ENCODE measurements at places on chromosomes 13 and 19.

DNA sequence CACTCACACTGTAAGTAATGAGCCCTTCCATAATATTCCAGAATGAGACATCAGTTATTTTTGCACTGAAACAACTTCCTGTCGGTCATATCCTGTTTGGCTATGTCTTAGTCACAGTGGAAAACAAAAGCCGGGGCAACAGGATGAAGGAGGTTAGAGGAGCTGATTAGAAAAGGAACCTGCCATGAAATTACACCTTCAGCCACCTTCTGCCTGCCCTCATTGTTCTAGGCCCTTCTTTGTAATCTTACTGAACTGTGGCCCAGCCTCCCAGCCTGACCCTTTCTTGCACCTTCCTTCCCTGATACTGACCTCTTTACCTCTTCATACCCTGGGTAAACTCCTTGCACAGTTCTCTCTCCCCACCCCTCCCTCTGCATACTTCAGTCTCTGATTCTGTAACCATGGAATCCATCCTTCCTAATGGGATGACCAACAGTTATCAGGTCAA is 67.3 kb downstream of the DOCK9 start:
- DNase-seq = no peak

- no peak for DNase-seq
Measured at GRCh38 chr13:105112561-105112960, 1422.9 kb downstream of the EFNB2 start.

DNA sequence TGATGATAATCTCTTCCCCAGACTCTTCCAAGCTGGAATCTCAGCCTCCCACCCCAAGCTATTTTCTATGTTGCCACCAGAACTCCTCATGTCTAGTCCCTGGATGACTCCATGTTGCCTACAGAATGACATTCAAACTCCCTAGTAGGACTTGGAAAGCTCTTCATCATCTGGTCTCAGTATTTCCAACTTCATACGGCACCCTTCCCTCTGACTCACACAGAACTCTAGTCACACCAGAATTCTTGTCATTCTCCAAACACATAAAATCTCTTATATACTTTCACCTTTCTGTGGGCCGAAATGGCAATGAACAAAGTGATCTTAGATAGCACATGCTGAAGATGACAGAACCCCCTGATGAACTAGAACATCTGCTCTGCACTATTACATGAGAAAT is 86.2 kb downstream of the CAB39L start:
- no peak for DNase-seq

- no peak for DNase-seq
Measured at GRCh38 chr19:42928896-42929295, 8.1 kb downstream of the PSG7 start.

DNA sequence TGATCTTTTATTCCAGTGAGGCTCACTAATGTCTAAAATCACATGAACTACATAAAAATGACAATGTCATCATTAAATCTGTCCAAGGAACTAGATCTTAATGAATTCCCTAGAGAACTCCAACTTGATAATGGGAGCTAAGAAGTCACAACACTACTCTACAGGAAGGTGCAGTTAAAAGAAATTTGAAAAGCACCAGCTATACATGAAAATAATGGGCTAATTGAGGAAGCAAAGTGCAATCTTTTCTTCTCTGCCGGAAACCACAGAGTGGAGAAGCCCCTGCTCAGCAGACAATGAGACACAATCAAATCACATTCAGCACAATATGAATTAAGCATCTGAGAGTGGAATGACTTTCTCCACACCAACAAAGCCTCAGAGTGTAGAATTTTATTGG is 261.7 kb downstream of the LHFPL6 start:
- no peak for DNase-seq

GRCh38 chr13:77300176-77301037 is 26.5 kb downstream of the MYCBP2 start:
- DNase-seq = no peak

DNA sequence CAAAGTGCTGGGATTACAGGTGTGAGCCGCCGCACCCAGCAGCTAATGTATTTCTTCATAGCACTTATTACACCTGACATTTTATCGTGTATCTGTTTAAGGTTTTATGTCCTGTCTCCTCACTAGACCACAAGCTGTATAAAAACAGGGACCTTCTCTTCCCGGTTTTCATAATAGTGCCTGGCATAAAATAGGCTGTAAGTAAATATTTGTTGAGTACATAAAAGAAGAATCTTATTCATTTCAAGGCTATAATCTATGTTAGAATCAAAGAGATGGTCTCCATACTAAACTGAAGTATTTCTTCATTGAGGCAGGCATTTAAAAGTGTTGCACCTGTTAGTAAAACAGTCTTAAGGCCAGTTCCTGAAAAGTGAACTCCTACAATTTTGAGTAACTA is 194.0 kb downstream of the SHISA2 start:
- no peak for DNase-seq

DNA sequence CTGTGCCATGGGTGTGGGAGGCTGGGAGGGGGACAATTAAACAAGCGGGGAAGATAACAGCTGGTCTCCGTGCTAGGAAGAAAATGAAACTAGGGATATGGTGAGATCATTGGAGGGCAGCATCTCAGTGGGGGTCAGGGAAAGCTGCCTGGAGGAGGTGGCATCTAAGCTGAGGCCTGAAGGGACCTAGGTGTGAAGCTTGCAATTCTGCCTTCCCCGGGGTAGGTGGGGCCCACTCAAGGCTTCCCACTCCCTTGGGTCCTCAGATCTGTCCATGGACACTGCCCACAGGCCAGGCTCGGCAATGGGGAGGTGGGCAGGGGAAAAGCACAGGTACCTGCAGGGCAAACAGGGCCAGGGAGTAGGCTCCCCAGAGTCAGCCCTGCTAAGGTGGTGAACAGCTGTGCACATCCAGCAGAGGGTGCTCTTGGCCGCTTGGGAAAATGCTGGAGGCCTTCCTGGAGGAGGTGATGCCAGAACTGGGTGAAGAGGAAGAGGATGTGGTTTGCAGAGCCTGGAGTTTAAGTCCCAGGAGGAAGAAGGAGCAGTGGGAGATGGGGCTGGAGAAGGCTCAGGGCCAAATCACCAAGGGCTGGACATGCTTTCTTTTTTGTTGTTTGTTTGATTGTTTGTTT is 25.7 kb upstream of the CCNE1 start:
- DNase-seq = no peak

- no peak for DNase-seq
Measured at GRCh38 chr19:6042776-6043726, 65.1 kb upstream of the RANBP3 start.

DNA sequence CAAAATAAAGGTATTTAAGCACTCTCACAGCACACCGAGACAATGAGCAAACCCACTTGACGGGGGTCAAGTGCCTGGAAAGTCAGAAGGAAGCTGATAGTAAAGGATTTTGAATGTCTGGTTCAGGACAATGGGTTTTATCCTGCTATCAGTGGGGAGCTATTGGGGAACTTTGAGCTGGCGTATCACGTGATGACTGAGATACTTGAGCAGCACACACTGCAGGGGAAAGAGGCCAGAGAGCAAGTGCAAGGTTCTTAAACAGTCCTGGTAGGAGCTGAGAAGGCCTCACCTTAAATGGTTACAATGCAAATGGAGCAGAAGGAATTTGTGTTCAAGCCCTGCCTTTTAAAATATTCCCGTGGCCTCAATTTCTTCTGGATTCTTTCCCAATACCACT is 225.3 kb downstream of the LACC1 start:
- no peak for DNase-seq

DNA sequence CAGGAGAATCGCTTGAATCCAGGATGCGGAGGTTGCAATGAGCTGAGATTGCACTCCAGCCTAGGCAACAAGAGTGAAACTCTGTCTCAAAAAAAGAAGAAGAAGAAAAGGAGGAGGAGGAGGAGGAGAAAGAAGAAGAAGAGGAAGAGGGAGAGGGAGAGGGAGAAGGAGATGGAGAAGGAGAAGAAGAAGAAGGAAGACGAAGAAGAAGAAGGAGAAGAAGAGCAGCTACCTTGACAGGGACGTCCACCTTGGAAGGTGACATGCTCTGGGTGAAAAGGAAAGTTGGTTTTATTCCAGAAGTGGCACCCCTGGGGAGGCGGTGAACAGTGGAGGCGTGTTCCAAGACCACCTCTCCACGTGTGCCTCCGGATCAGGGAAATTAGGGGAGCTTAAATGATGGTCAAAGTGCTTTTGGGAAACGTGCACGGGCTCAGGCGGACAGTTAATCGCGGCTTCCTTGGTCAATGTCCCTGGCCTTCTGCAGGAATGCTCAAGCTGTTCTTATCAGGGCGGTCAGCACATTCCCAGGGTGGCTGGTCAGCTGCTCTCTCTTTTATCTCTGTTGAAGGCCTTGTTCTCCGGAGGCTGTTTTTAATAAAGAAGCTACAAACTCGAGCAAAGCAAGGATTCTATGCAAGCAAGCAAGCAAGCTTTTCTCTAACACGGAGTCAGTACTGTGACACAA is 78.9 kb upstream of the PEG3 start:
- no peak for DNase-seq

DNA sequence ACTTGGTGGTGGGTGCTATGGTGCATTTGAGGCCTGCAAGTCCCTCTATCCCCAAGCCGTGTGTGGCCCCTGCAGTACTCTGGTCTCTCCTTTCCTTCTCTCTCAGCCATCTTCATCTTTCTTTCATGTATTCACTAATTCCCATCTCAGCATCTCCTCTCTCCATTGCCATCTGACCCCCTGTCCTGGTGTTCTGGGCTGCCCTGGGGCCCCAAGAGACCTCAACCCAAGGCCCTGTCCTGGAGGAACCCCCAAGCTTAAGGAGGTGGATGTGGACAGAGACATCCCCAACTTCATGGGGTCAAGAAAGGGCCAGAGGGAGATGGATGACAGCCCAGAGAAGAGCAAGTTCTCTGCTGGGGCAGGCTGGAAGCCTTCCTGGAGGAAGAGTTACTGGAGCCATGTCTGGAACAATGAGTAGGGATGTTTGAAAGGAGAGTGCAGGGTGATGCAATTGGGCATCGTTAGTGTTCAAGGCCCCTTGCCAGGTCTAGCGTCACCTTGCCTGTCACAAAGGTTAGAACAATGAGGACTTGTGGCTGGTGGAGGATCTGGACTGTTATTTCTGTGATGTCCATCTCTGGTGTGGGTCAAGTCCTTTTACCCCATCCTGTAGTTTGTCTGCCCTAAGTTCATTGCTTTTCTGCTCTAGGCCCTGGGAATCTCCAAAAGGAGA is 3.5 kb downstream of the CYP4F3 start:
- DNase-seq = no peak

- no peak for DNase-seq
Measured at GRCh38 chr13:32316501-32316900, 1.2 kb downstream of the BRCA2 start.

DNA sequence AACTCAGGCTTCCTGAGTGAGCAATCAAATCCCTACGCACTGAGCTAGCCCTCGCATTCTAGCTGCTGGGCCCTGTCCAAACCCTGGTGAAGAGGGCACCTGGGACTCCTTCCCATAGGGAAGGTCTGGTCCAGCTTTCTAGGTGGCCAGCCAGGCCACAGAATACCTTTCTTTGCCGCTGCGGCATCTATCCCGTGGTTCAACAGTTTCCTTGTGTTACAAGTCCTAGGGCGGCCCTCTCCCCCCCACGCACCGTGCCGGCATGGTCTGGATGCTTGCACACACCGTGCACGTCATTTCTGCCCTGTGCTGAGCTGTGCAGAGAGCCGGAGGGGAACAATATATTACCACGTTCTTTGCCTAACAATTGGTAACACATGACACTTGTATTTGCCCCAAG is 164.6 kb upstream of the TSHZ3 start:
- no peak for DNase-seq

GRCh38 chr19:56900573-56901097 is 60.1 kb upstream of the PEG3 start:
- DNase-seq = no peak

DNA sequence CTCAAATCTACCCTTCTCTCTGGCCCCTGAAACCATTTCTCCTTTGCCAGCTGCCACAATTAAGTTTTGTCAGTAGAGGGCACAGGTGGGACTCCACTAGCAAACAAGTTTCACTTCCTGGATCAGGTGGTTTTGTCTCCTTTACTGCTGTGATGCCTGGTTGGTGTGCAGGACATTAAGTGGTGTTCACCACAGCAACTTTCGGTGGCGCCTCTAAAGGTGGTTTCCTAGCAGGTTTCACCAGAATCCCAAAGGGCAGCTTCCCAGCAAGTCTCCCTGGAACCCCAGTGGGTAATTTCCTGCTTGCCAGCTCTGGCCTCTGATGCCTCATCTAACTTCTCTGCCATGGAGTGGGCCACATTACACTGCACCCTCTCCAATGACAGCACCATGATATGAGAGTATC is 16.6 kb downstream of the MED4 start:
- no peak for DNase-seq

- DNase-seq = no peak
Measured at GRCh38 chr13:78601874-78602560, 1.3 kb downstream of the POU4F1 start.

DNA sequence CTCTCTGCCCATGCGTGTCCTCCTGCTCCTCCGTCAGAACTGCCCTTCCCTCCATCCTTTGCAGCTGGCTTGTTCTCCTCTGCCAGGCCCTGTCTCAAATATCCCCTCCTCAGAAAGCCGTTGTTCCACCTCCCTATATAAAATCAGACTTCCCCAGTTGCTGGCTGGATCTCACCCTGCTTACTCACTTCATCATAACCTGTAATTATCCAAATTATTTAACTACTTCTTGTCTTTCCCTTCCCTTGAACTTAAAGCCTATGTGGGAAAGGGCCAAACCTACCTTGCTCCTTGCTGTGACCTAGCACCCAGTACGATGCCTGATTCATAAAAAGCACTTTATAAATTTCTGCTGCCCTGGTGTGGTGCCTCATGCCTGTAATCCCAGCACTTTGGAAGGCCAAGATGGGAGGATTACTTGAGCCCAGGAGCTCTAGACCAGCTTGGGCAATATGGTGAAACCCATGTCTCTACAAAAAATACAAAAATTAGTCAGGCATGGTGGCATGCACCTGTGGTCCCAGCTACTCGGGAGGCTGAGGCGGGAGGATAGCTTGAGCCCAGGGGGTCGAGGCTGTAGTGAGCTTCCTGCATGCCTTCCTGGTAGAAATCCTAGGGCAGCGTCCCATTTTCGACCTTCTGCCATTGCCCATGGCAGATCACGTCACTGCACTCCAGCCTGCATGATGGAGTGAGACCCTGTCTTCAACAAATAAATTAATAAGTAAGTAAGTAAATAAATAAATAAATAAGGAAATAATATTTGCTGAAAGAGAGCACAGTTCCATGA is 39.5 kb upstream of the ZNF536 start:
- DNase-seq = no peak

GRCh38 chr13:23060959-23061358 is 119.8 kb upstream of the SGCG start:
- DNase-seq = no peak

DNA sequence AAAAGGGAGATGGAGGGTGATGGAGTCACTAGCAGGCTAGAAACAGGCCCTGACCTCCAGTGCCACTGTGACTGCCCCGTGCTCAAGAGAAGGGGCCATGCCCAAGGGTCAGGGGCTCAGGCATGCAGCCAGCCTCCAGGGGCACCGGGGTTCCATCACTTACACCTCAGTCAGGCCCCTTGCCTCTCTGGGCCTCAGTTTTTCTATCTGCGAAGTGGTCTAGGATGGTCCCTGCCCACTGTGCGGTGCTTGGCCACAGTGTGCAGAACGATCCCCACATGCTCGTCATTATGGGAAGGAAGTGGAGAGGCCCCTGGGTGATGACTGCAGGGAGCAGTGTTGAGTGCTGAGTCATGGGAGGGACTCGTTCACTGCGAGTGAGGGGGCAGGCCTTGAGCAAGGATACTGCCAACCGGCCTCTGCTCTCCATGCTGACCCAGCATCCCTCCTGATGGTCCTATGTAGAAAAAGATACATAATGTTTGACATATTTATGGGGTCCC is 23.1 kb downstream of the TMED1 start:
- no peak for DNase-seq

- DNase-seq = no peak
Measured at GRCh38 chr19:46429999-46430398, 1.3 kb upstream of the PNMA8C start.

All from LoVo (cell line).